ENCODE measurements at places on chromosomes 12 and 14. TPM values are rescaled to one million over a fixed set of nuclear protein-coding genes. Genes with fewer than 3 reads are reported as not detected.

The SCNN1A gene
- 2.0 TPM for total RNA-seq

The MYRFL gene
- not detected for total RNA-seq

The LHX5 gene
- total RNA-seq = not detected

The POTEG gene
- not detected for total RNA-seq

The NFE2 gene
- 0.20 TPM for total RNA-seq

The ZNF219 gene
- 15.5 TPM for total RNA-seq

The OR8S1 gene
- total RNA-seq = not detected

The SERPINA3 gene
- total RNA-seq = not detected

The APOF gene
- total RNA-seq = not detected

The LAG3 gene
- 0.82 TPM for total RNA-seq

Data from CD4-positive, alpha-beta T cell (primary cell).